ENCODE measurements at places on chromosomes 5 and 9. TPM values are rescaled to one million over a fixed set of nuclear protein-coding genes. Genes with fewer than 3 reads are reported as not detected.

The FGF1 gene
- polyA plus RNA-seq, result 29.7 TPM

The SOX30 gene
- 0.48 TPM for polyA plus RNA-seq

The TMEM174 gene
- polyA plus RNA-seq, result 22.4 TPM

The SNCAIP gene
- 19.9 TPM for polyA plus RNA-seq

The MAMDC4 gene
- 6.8 TPM for polyA plus RNA-seq

The PAEP gene
- polyA plus RNA-seq, result not detected

The DIPK1B gene
- 35.8 TPM for polyA plus RNA-seq

The SHOC1 gene
- 0.65 TPM for polyA plus RNA-seq

The LCN2 gene
- 0.43 TPM for polyA plus RNA-seq

The TLX3 gene
- polyA plus RNA-seq, result not detected

Data from right renal pelvis (tissue), 4 donors.